ENCODE measurements at places on chromosomes 12 and 14. TPM values are rescaled to one million over a fixed set of nuclear protein-coding genes. Genes with fewer than 3 reads are reported as not detected.

DNA sequence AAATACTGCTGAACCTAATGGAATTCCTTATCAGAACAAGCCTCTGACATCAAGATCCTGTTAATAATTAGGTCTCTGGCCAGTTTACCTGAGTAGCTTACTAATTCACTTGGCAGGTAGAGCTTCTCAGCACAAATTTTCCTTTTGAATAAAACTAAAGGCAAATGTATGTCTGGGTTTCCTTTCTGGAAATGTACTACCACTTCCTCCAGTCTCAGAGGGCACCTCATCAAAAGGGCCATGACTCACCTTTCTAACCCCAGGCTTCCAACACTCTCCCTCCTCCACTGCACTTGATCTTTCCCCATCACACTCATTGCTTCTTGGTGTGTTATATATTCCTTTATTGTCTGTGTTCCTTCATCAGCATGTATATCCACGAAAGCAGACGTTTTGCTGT, 90.5 kb downstream of the SLC2A13 start:
- no peak for DNase-seq

DNA sequence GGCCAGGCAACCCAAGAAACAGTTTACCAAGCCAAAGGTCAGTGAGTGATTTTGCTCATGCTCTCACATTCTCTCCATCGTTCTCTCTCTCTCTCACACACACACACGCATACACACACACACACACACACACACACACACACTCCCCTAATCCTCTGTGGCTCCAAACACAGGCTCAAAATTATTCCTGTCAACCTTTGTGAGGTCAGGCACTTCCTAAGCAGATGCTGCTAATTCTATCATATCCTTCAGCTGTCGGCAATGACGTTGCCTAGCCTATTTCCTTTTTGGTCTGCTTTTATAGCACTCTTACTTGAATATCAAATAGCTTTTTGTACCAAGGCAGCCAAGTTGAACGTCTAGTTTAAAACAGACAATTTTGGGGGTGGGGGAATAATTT, 98.9 kb upstream of the EGLN3 start:
- DNase-seq, result no peak

DNA sequence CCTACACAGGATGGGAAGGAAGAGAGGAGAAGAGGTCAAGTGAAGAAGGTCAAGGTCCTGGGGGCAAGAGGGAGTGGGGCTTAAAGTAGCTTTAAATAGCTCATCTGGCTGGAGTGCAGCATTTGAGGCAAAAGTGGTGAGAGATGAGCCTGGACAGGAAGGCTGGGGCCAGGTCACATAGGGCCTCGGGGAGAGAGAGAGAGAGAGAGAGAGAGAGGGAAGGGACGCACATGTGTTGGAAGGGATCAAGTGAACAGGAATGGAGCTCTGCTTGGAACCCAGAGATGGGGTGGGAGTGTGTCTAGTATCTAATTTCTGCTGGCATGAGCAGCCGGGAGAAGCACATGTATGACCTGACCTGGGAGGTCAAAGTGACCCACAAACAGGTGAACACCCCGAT, 407.5 kb downstream of the MED13L start:
- no peak for DNase-seq

Gene POTEM
- not detected for total RNA-seq

DNA sequence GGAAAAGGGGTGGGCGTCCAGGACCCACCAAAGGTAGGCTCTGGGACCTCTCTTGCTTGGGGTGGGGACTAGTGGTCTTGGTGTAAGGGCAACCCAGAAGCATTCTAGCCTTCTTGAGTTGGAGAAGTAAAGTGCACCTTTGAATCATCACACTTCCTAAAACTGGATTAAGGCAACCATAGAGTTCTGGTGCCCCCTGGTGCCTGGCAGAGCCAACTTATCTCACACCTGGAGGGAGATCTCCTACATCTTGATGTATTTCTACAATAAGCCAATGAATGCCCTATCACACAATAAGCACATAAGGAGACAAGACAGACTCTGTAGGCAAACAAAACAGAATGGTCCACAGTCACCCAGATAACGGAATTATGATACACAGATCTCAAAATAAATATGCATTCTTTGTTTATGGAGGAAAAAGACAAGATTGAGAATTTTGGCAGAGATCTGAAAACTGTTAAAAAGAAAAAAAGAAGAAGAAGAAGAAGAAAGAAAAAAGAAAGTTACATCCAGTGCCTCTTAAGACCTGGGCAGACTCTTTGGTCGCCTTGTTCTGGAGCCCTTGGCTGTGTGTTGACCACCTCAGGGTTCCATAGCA, 95.9 kb upstream of the PPP2R5C start:
- DNase-seq, result no peak

- no peak for DNase-seq
Measured at GRCh38 chr12:25005376-25005775, 56.5 kb upstream of the BCAT1 start.

- no peak for DNase-seq
Measured at GRCh38 chr14:99391671-99392070, 89.0 kb downstream of the SETD3 start.

GRCh38 chr12:122226366-122227125, 694 bp upstream of the DIABLO start:
- no peak for DNase-seq

DNA sequence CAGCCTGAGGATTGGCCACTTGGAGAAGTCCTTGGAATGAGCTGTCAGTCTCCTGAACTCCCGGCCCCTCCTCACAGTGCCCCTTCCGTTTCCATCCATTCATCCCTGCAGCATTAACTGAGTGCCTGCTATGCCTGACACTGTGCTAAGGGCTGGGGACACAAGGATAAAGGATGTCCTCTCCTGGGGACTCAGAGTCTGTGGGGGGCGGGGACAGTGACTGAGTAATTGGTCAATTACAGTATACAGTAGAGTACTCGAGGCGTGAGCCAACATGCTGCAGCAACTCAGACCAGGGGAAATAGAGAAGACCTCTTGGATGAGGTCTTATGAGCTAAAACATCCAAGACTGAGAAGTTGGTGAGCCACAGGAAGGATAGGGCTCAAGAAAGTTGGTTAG, 43.4 kb upstream of the PWP1 start:
- no peak for DNase-seq

Gene EIF2S3B
- 0.36 TPM for total RNA-seq

All from right cardiac atrium (tissue), 5 donors.